ENCODE measurements at places on chromosomes 6 and 20. TPM values are rescaled to one million over a fixed set of nuclear protein-coding genes. Genes with fewer than 3 reads are reported as not detected.

The FAM209B gene
- not detected for total RNA-seq

The ZC3H12D gene
- 0.40 TPM for total RNA-seq

The CALHM4 gene
- not detected for total RNA-seq

The INSM1 gene
- not detected for total RNA-seq

GRCh38 chr6:26388014-26388413 is 5.1 kb downstream of the BTN2A2 start:
- no peak for DNase-seq
- peaks cover 6% of the 10 kb centered on the region for H3K4me1 ChIP-seq
- H3K27me3 ChIP-seq: no peaks in the 10 kb centered on the region

- DNase-seq: no peak
- H3K4me1 ChIP-seq: no peaks in the 10 kb centered on the region
- H3K27ac ChIP-seq: no peak overlapping the region
- H3K27me3 ChIP-seq: no peaks in the 10 kb centered on the region
- H3K4me3 ChIP-seq: no peak overlapping the region
- H3K36me3 ChIP-seq: no peaks in the 10 kb centered on the region
Measured at GRCh38 chr20:22339091-22339881, 245.1 kb downstream of the FOXA2 start.

DNA sequence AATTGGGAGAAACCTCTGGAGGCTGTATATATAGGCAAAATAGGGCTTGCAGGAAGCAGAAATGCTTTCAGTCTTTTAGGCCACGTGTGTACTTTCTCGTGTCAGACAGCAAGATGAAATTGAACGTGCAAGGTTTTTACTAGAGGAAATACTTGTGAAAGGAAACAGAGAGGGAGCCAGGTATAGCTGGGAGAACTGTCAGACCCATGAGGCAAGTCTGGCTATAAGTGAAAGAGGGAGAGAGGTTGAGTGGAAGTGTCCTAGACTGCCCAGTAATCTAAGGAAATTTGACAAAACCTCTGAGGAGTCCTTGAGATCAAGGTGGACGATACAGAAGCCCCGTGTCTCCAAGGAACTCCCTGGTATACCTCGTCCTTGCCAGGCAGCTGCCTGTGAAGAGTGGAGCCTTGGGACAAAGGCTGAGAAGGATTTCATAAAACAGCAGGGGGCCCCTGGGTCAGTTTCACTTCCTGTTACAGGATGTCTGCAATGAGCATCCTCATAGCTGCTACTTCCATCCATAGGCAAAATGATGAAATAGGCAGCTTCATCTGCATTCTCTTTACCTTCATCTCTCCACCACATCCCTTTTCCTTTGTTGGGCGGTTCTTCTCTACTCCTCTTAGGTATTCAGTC is 114.4 kb upstream of the MAP3K7 start:
- H3K4me1 ChIP-seq: no peaks in the 10 kb centered on the region
- no peak overlapping the region for H3K4me3 ChIP-seq
- no peaks in the 10 kb centered on the region for H3K27me3 ChIP-seq
- no peak overlapping the region for H3K27ac ChIP-seq
- no peaks in the 10 kb centered on the region for H3K36me3 ChIP-seq

DNA sequence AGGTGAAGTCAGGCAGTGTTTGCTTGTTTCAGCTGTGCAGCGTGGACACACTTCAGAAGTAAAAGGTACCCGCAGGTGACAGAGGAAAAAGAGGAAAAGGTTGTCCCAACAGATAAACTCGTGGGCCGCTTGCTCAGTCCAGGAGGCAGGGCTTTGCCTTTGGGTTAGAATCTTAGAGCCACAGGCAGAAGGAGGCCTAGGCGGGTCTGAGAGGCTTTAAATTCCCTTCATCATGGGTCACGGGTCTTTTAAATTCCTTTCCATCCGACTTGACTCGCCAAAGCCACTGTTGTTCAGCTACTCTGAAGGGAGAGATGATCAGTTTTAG is 48.2 kb downstream of the AGPAT4 start:
- no peaks in the 10 kb centered on the region for H3K27me3 ChIP-seq
- peak overlapping the region; percentile 80 for H3K27ac ChIP-seq
- peaks cover 7% of the 10 kb centered on the region for H3K4me1 ChIP-seq
- DNase-seq: no peak

GRCh38 chr20:47249913-47250312 is 106.6 kb downstream of the ZMYND8 start:
- H3K27ac ChIP-seq: no peak overlapping the region
- no peaks in the 10 kb centered on the region for H3K27me3 ChIP-seq
- no peaks in the 10 kb centered on the region for H3K4me1 ChIP-seq
- no peaks in the 10 kb centered on the region for H3K36me3 ChIP-seq
- H3K4me3 ChIP-seq: no peak overlapping the region

- no peak for DNase-seq
- no peaks in the 10 kb centered on the region for H3K4me1 ChIP-seq
- H3K36me3 ChIP-seq: no peaks in the 10 kb centered on the region
- H3K27ac ChIP-seq: no peak overlapping the region
Measured at GRCh38 chr6:29651413-29652197, 5.3 kb upstream of the MOG start.
